ENCODE measurements at places on chromosomes 3 and 15.

- DNase-seq, result peak; percentile 72
Measured at GRCh38 chr15:66803182-66803729, 101.2 kb downstream of the SMAD6 start.

- DNase-seq, result no peak
Measured at GRCh38 chr3:25885544-25885943, 95.7 kb downstream of the OXSM start.

DNA sequence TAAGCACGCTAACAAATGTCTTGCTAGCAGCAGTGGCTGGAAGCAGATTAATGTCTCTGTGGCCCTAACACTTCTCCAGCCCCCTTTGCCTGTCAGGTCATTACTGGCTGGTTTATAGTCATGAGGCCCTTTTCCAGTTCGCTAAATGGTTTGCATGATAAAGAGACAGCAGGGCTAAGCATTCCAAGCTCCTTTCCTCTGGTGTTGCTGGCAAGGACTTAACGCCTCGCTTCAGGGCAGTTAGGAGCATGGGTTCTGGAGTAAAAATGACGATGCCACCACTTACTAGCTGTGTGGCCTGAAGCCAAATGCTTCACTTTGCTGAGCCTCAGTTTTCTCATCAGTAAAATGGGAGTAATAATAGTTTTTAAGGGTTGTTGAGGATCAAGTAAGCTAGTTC, 185.9 kb downstream of the MEGF11 start:
- no peak for DNase-seq

DNA sequence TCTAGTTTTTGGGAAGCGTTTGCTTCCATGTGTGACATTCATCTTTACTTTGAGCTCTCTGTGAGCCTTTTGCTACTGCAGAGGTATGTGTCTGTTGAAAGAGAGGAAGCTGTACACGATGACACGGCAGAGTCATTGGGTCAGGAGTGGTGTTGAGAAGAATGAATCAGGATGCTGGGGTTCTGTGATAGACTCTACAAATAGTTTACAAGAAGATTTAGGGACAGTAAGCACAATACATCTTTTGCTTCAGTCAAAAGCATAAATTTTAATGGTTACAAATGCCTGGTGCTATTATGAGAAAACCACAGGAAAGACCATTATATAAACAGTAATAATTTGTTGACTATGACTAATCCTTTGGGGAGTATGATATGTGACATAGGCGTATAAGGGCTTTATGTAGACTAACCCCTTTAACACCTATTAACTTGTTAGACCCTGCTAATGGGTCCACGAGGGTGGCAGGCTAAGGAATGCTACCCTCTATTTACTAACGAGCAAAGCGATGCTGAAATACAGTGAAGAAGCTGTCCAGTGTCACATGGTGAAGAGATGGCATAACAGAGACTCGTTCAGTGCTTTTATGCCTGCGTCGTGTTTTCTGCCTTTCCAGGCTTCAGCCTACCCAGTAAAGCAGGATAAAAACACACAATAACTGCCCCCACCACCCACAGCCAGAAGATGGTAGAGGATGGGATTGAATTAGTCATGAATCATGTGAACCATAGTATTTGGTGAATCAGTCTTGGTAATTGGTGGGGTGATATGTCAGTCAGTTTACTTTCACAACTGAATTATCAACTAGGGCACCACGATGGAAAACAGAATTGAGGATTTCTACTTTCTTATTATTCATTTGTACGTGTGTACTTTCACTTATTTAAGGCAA, 118.8 kb downstream of the LPP start:
- no peak for DNase-seq
